ENCODE measurements at places on chromosomes 1 and 21.

DNA sequence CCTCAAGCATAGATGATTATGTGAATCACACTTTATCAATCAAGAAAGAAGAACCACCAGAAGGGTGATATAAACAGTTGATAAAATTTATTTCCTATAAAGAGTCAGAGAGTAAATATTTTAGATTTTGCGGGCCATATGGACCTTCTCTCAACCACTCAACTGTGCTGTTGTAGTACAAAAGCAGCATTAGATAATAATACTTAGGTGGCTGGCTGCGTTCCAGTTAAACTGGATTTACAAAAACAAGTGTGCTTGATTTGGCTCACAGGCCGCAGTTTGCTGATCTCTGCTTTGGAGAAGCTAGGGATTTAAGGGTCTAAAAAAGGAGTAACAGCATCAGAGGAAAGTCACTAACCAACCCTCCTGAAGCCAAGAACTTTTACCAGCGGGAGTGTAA lies 1406.0 kb downstream of the KCNT2 start:
- DNase-seq: no peak

DNA sequence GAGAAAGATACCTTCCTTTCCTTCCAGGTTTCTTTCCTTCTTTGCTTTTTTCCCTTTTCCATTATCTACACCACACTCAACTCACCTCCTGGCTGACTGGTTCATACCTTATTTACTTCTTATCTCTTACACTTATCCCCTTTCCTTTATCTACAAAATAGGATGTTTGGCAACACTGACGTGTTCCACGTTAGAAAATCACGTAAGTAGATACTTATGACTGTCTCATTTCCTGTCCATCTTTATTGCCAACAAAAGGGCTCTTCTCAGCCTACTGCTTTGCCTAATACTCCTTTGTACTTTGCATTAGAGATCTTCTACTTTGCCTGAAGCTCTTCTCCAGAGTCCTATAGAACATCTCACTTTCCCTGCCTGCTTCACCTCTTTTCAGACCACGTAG lies 25.1 kb downstream of the SYNJ1 start:
- DNase-seq: no peak

GRCh38 chr1:203410182-203410900 lies 59.4 kb upstream of the FMOD start:
- DNase-seq: no peak

GRCh38 chr1:175733722-175734121 lies 9.7 kb downstream of the TNR start:
- DNase-seq: no peak

- no peak for DNase-seq
Observed at GRCh38 chr1:36366091-36366661, 19.5 kb downstream of the STK40 start.

DNA sequence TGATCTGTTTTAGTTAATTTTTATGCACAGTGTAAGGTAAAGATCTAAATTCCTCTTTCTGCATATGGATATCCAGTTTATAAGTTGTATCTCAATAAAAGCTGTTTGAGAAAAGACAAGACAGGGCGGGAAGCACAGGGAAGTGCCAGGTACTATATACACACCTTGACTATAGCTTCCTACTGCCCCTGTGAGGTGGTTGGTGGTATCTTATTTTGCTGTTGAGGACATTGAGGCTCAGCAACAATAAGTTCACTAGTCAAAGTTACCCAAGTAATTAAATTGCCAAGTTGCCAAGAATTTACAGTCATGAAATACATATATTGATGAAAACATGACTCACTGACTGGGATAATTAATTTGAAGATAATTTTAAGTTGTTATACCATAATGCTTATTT lies 109.1 kb downstream of the CD247 start:
- no peak for DNase-seq

- peak; percentile 68 for DNase-seq
Observed at GRCh38 chr1:161216945-161217712, 2.0 kb downstream of the FCER1G start.

DNA sequence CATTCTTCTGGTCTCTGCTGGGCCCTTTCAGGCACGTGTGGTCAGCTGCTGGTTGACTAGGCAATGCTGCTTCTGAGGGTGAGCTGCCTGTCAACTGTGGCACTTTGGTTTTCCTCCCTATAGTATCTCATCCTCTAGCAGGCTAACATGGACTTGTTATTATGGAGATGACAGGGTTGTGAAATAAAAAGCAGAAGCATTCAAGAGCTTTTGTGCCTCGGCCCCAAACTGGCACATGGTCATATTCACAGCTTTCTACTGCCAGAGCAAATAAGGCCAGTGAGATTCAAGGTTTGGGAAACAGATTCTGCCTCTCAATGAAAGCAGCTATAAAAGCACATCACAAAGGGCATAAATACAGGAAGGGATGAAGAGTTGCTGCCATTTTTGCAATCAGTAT lies 1.6 kb upstream of the ZNF124 start:
- DNase-seq: no peak

- DNase-seq: no peak
Observed at GRCh38 chr1:38444311-38444710, 397.7 kb upstream of the POU3F1 start.

DNA sequence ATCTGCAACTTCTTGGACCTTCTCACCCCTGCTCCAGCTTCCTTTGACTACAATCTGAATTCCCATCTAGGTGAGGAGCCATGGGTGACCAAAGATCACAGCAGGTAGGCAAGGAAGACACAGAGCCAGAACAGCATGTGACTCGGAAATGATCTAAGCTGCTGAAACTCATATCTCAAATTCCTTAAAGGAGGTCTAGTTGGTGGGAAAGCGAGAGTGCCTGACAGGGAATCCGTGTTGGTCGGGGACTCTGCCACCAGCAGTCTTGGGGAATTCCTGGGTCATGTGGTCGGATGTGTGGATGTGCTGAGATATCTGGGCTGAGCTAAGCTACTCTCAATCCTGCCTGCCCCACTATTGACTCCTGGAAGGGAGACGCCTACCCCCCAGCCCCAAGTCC lies 3.2 kb upstream of the NUAK2 start:
- no peak for DNase-seq

DNA sequence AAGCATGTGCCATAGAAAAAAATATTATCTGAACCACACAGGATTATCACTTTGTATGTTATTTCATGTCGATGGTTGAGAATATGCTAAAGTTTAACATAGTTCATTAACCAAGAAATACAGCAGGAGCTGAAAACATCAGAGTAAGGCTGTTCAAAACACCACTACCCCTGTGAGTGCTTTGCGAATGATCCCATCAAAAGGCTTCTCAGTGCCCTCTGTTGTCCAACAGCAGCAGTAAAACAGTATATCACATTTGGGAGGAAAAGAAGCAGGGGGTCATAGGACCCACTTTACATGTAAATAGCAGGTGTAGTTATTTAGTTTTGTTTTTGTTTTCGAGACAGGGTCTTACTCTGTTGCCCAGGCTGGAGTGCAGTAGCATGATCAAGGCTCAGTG lies 289.4 kb upstream of the FMN2 start:
- no peak for DNase-seq

GRCh38 chr1:162421258-162422164 lies 9.6 kb upstream of the SH2D1B start:
- no peak for DNase-seq

DNA sequence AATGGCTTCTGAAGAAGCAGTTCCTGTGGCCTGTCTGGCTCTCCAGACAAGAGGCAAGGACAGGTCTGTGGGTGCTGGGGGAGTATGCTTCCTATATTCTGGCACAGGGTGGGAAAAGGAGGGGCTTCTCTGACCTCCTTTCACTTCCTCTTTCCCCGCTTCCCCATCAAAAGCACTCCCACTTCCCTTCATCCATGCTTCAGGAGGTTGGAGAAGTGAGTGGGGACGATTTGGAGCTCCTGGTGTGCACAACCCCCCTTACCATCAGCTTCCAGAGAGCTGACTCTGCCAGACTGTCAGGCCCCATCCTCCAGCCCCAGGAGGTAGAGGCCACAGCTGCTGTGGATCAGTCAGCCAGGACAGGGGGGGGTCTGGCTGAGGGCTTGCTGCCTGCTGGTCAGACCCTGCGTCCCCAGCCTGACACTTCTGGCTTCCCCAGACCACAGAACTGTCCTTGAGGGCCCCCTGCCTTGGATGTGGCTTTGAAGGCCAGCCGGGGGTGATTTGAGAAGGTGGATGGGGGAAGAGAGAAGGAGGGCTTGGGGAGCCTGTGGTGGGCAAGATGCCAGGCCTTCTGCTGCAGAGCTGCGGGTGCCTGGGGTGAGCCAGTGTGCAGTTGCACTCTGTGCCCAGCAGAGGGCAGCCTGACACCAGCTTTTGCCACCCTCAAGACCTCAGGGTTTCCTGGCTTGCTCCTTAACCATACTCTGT lies 21.5 kb upstream of the TMEM222 start:
- peak; percentile 88 for DNase-seq

DNA sequence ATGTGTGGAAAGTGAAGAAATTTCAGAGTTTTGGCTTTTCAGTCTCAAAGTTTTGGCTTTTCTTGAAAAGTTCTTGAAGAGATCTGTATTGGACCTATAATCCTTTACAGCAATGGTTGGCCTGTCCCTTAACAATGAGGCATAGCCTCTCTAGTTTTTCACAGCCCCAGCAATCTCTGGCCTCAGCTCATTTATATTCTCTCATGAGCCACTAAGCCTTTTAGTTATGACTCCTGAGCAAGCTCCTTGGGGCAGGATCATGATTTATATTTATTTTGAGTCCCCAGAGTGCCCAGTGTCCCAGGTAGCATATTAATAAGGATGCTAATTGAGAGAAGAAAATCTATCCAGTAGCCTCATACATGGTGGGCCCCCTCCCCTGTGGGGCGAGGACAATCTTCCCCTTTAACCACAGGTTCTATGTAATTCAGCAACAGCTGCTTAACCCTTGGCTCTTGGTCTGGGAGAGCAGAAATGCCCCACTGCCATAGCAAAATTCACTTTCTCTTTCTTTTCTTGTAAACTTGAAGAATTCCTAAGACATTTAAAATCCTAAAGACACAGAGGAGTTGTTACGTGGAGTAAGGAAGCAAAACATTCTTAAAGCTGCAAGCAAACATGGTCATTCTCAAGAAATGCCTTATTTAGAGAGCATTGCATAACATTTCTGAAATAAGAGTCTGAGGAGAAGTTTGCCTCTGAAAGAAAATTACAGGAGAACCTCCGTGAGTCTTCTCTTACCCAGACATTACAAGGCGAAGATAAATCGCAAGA lies 6.3 kb downstream of the NGF start:
- DNase-seq: no peak

DNA sequence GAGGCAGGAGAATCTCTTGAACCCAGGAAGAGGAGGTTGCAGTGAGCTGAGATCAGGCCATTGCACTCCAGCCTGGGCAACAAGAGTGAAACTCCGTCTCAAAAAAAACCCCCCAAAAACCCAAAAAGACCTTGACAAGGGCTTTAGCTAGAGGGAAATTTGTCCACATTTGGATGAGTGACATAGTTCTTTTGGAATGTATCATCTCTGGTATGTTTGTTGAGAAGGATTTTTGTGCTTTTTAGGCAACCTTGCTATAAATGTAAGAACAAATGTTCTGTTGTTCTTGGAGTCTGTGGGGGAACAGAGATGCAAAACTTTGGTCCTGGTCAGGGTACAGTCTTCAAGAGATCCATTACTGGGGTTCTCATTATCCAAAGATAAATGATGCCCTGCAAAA lies 28.9 kb downstream of the INAVA start:
- no peak for DNase-seq

DNA sequence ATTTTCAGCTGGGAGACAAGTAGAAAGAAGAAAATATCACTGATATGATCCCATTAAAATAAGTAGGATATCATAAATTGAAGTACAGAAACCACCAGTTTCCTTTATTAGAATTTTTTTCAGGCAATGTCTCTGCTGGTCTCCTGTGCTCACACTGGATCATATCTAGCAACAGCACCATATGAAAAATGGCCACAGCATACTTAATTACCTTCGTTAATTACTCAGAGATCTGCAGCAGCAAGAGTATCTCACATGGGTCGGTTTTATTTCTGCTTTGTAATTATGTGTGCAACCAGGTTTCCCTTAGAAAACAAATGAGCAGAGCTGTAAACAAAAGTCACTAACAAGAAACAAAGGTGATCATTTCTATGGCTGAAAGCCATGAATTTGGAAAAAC lies 287.9 kb downstream of the LRRIQ3 start:
- no peak for DNase-seq

DNA sequence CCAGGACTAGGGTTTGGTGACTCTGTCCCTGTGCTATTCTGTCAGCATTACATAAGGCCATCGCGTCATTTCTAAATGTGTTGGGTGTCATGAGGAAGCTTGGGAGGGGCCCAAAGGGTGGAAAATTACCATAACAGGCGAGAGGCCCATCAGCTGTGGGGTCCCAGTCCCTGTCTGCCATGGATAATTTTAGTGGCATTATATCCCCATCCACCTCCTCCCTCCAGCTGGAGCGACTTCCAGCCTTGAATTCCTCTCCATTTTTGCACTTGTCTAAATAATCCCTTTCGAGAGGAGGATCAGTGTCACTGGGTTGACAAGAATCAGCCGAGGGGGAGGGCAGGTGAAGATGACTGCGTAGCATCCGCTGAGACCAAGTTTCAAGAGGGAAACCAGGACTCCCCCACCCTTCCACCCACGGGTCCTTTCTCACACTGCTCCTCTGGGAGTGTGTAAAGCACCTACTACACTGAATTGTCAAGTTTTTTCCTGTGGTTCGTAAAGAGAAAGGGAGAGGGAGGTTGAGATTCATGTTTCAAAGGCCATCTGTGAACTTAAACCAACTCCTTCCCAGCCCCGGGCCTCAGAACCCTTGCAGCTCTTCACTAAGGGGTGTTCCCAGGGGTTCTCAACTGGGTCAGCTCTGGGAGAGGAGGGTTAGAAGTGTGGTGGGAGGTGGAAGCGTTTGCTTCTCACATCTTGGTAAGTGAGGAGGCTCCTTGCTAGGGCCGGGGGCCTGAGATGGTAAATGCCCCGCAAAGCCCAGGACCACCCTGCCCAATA lies 29.2 kb downstream of the VASH2 start:
- DNase-seq: no peak

DNA sequence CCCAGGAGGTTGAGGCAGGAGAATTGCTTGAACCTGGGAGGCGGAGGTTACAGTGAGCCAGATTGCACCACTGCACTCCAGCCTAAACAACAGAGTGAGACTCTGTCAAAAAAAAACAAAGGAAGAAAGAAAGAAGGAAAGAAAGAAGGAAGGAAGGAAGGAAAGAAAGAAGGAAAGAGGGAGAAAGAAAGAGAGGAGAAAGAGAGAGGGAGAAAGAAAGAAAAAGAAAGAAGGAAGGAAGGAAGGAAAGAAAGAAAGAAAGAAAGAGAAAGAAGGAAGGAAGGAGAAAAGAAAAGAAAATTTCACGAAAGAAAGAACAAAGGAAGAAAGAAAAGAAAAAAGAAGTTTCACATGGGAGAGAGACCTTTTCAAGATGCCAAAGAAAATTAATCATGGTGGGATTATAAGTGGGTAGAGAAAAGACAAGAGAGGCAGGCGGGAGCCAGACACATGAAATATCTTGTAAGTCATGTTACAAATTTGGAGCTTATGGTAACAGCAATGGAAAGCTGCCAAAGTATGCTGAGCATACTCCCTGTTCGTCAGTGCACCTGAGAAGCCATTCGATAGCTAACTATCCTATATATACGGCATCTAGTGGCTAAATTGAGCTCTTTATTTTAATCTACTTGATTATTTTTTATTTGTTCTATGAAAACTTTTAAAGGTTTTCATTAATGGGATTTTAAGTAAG lies 41.3 kb upstream of the TNFSF4 start:
- no peak for DNase-seq

GRCh38 chr21:25643486-25643885 lies 4.4 kb downstream of the JAM2 start:
- no peak for DNase-seq

Data from upper lobe of left lung (tissue), 6 donors.